Activated naive CD4-positive, alpha-beta T cell treated with anti-CD3 and anti-CD28 coated beads for 36 hours (primary cell): ENCODE measurements at places on chromosomes 16 and 17. TPM values are rescaled to one million over a fixed set of nuclear protein-coding genes. Genes with fewer than 3 reads are reported as not detected.

GRCh38 chr16:88767546-88768070 lies 17.4 kb downstream of the PIEZO1 start:
- H3K27ac ChIP-seq, result no peak overlapping the region
- H3K36me3 ChIP-seq, result peaks cover 1% of the 10 kb centered on the region
- no peak overlapping the region for H3K4me3 ChIP-seq
- peaks cover 27% of the 10 kb centered on the region for H3K4me1 ChIP-seq
- no peaks in the 10 kb centered on the region for H3K27me3 ChIP-seq

DNA sequence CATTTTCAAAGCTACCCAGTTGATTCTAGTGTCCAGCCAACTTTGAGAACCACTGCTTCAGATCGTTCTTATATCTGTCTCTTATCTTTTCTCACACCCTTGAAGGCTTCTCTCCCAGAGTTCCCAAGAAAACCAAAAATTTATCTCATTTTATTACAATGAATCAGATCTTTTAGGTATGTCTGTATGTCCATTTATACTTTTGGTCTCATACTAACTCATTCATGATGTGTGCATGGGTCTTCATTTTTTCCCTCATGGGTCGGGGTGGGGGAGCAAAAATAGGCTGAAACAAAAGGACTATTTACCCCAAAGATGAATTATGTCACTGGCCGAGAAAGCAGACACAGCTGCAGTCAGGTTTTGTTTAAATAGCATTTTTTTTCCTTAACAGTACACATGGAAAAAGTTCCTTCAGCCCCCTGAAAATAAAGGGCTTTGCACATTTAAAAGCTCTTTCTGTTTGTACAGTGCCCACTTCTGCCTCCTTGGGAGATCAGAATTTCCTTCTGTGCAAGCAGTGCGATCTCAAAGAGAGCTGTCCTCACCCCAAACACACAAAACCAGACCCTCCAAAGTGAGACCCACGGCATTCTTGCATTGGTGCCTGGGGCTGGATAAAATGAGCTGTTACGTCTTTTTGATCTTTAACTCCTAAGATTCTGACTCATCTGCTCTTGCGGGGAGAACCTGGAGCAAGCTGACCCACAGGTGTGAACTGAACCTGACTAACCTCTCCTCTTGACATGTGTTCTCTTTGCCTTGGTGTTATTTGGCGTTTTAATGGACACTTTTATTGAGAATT lies 251.2 kb upstream of the ELAC2 start:
- H3K27ac ChIP-seq, result no peak overlapping the region
- DNase-seq, result no peak
- no peaks in the 10 kb centered on the region for H3K36me3 ChIP-seq
- H3K4me3 ChIP-seq, result no peak overlapping the region

DNA sequence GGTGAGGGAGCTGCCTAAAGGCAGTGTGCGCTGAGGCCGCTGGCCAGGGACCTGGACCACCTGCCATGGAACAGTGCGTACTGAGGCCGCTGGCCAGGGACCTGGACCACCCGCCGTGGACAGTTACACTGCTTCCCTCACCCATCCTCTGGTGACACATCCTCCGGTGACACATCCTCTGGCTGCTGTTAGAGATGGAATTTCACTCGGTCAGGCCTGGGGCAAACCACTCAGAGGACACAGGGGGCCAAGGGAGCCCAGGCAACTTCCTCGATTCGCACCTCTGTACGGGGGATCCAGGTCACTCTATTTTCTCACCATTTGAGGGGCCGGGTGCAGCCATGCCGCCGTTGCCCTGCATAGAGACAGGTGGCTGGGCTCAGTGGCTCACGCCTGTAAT lies 32.4 kb upstream of the RPTOR start:
- H3K4me3 ChIP-seq, result no peak overlapping the region
- no peaks in the 10 kb centered on the region for H3K36me3 ChIP-seq
- H3K27me3 ChIP-seq, result peaks cover 6% of the 10 kb centered on the region
- no peak for DNase-seq
- H3K27ac ChIP-seq, result no peak overlapping the region

GRCh38 chr17:44448412-44448811 lies 54.8 kb downstream of the GPATCH8 start:
- DNase-seq, result no peak
- no peaks in the 10 kb centered on the region for H3K27me3 ChIP-seq
- peaks cover 21% of the 10 kb centered on the region for H3K4me1 ChIP-seq

DNA sequence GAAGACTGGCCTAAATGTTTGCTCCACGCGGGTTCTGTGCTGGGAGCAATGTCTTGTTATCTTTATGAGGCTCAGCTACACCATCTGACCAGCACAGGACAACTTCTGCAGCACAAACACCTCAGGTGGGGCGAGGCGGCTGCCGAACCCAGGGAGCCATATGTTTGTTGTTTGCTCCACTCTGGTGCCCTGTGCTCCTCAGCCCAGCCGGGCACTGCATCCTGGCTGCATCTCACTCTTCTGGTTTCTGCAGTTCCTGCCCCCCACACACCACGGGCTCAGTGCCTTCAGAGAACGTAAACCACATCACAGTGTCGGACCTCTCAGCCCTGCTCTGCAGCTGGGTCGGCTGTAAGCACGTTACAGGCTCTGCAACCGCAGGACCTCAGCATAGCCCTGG lies 32.4 kb downstream of the MXRA7 start:
- no peaks in the 10 kb centered on the region for H3K4me1 ChIP-seq
- H3K36me3 ChIP-seq, result no peaks in the 10 kb centered on the region

DNA sequence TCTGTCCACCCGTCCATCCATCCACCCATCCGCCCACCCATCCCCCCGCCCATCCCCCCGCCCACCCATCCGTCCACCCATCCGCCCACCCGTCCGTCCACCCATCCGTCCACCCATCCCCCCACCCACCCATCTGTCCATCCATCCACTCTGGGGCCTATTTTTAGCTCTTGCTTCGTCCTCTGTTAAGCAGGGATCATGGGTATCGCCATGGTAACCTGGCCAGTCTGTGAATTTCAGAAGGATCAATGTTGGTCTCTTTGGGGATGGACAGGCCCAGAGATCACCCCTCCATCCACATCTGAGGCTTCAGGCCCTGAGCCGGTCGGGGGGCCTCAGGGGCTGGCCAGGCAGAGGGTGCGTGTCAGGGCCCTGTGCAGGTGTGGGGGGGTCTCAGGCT lies 15.2 kb upstream of the DPEP1 start:
- peaks cover 20% of the 10 kb centered on the region for H3K4me1 ChIP-seq
- no peak for DNase-seq
- no peak overlapping the region for H3K27ac ChIP-seq
- no peak overlapping the region for H3K4me3 ChIP-seq
- H3K27me3 ChIP-seq, result no peaks in the 10 kb centered on the region

- H3K27me3 ChIP-seq, result peaks cover 7% of the 10 kb centered on the region
- DNase-seq, result peak; percentile 62
- H3K4me3 ChIP-seq, result no peak overlapping the region
- no peak overlapping the region for H3K27ac ChIP-seq
These were observed 30.0 kb downstream of the B9D1 start for GRCh38 chr17:19332371-19333131.

DNA sequence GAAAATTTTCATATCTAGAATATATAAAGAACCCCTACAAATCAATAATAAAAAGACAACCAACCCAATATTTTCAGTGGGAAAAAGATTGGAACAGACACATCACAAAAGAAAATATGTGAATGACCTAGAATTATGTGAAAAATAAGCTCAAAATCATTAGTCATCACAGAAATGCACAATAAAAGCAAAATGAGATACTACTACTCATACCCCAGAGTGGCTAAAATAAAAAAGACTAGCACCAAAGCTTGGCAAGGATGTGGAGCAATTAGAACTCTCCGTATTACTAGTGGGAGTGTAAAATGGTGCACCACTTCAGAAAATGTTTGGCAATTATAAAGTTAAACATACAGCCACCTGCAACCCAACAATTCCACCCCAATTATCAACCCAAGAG lies 48.0 kb upstream of the CDH5 start:
- H3K27ac ChIP-seq, result no peak overlapping the region
- DNase-seq, result no peak
- H3K4me1 ChIP-seq, result no peaks in the 10 kb centered on the region
- no peak overlapping the region for H3K4me3 ChIP-seq
- H3K27me3 ChIP-seq, result no peaks in the 10 kb centered on the region

GRCh38 chr17:29384901-29385300 lies 5.3 kb upstream of the TAOK1 start:
- H3K27me3 ChIP-seq, result no peaks in the 10 kb centered on the region
- peaks cover 7% of the 10 kb centered on the region for H3K4me1 ChIP-seq
- no peak for DNase-seq
- no peak overlapping the region for H3K27ac ChIP-seq
- no peak overlapping the region for H3K4me3 ChIP-seq

DNA sequence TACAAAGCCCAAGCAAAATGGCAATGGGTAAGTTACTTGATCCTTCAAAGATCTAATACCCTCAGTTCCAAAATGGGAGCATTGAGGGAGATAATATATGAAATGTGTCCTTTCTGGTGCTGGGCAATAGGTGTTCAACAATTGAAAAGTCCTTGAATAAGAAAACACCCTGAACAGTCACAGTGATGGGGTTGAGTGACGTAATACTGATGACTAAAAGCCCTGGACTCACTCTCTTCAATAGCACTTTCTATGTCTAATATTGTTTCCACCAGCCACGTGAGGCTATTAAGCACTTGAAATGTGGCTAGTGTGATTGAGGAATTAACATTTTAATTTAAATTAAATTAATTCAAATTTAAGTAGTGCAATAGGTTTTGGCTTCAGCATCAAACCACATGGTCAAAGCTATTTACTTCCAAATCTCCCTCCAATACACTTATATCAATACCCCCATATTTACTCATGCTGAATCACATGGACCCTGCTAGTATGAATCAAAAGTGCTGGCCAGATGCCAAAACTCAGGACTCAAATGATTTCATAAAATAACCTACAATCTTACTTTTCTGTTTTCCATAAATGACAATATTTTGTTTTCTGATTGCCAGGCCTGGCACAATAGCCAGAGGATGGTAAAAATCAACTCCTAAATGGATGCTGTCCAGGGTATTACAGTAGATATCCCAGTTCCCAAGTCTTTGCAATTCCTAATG lies 516.2 kb downstream of the HAPSTR1 start:
- H3K27me3 ChIP-seq, result peaks cover 2% of the 10 kb centered on the region
- no peaks in the 10 kb centered on the region for H3K36me3 ChIP-seq
- no peak overlapping the region for H3K27ac ChIP-seq
- no peak for DNase-seq
- no peaks in the 10 kb centered on the region for H3K4me1 ChIP-seq

The TPSD1 gene
- not detected for total RNA-seq
